ENCODE measurements at places on chromosomes 4 and X.

DNA sequence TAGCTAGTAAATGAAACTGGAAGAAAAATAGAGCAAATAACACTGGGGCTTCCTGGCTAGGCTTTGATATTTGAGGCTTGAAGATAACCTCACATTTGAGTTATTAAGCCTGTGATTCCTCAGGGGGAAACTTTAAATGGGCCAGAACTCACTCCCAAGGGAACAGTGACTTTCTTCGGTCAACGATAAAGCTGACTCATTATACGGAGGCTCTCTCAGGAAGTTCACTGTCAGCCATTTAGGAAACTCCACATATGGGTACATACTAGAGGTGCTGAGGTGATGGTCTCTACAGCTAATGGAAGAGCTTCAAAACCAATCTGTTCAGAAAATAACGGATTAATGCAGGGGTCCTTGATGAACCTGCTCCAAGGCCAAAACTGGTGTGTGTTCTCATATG is 120.8 kb downstream of the SH2D1A start:
- no peak for DNase-seq

- no peak for DNase-seq
Observed at GRCh38 chr4:2961421-2961810, 1.8 kb downstream of the NOP14 start.

DNA sequence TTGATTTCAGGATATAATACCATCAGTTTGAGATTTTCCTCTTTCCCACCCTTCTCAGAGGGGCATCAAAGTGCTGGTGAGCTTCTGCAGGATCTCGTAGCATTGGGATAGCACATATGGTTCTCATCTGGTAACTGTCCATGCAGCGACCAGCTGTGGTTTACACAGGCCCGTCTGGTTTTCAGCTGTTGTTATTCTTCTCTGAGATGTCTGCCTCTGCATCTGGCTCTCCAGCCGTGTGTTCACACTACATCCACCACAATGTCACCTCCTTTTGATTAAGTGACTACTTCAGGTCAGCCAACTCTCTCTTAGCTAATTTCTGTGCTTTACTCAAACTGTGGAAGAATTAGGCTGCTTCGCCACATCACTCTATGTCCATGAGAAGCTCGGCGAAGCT is 676.7 kb upstream of the TENM3 start:
- no peak for DNase-seq

DNA sequence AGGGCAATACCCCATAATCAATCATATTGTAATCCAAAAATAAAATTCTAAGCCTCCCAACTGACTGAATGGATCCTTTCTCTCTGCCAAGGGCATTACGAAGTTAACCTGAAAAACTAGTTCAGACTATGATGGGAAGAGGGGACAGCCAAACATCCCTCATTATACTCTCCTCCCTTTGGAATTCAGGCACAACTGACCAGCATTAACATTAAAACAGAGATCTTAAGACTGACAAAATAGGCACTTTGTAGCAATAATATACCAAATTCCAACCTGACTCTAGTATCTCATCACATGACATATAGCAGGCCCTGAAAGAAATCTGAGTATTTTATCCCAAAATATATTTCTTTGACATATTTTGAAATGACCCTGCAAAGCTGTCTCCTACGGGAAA is 55.0 kb upstream of the SPP1 start:
- DNase-seq, result no peak

DNA sequence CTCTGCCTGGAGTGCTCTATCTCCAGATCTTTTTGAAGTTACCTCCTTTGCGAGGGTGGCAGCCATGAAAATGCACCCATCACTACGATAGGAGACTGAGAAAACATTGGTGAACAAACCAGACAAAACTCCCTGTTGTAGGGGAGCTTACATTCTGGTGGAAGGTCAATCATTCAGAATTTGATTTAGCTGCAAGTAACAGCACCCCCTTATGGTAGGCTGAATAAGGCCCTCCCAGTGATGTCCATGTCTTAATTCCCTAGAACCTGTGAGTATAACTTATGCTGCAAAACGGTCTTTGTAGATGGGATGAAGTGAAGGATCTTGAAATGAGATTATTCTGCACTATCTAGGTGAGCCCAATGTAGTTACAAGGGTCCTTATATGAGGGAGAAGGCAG is 5.6 kb upstream of the TEC start:
- DNase-seq, result no peak

DNA sequence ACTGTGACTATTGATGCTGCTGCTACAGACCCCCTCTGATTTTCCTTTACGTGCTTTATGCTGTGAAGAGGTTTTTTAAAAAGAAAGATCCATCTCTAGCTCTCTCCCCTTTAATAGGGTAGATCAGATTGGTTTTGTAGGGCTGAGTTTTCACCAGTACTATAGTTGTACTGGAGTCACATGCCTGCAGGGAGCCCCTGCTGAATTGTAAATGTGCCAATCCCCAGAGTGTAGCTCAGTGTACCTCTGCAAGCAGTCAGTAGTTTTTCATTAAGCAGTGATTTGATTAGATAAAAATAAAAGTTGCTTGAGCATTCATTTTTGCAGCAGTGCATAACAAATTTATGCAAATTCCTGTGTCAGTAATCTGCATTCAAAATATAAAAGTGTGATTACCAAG is 179.2 kb downstream of the IL1RAPL2 start:
- DNase-seq, result no peak

GRCh38 chr4:100461807-100462605 is 55.8 kb downstream of the EMCN start:
- DNase-seq, result no peak

GRCh38 chr4:46354701-46355262 is 35.1 kb downstream of the GABRA2 start:
- DNase-seq, result no peak

GRCh38 chrX:150548251-150548650 is 20.2 kb upstream of the MTM1 start:
- DNase-seq, result no peak

DNA sequence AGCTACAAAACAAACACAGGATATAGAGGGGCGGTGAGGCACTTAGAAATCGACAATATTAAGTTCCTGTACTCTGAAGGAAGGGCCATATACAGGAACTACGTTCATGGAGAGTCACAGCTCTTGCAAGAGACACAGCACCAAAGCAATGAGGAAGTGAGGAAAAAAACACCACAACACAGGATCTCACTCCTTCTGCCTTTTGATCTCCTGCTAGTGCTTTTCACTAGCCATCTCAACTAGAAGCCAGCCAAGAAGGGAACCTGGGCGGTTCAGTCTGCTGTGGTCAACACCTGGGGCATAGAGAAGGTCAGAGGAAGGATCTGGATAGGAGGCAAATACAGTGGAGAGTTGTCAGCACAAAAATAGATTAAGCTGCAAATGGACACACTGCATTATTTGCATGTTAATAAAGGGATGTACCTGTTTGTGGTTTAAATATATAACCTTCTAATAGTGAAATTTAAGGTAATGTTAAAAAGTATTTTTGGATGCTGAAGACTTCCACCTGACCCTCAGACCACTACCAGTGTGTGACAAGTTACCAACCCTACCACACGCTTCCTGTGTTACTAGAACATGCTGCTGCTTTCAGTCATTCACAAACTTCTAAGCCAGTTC is 104.6 kb downstream of the DTHD1 start:
- DNase-seq, result peak; percentile 14

DNA sequence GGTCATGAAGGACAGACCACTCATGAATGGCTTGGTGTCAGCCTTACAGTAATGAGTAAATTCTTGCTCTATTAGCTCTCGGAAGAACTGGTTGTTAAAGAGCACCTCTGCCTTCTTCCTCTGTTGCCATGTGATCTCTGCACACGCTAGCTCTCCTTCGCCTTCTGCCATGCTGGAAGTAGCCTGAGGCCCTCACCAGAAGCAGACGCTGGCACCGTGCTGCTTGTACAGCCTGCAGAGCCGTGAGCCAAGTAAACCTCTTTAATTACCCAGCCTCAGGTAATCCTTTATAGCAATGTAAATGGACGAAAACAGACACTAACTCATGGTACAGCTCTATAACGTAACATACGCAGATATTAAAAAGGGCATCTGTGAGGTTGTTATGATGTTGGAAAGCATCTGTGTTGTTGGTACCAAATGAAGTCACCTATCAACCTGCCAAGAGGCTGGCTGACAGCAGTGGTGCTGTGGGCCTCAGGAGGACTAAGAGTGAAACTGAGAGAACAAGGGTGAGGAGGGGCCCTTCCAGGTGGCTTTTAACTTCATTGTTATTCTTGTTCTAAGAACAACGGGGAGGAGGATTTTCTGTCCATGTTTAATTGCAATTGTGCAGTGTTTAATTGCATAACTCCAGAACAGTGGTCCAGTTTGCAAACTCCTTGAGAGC is 69.2 kb downstream of the CRMP1 start:
- DNase-seq, result no peak

DNA sequence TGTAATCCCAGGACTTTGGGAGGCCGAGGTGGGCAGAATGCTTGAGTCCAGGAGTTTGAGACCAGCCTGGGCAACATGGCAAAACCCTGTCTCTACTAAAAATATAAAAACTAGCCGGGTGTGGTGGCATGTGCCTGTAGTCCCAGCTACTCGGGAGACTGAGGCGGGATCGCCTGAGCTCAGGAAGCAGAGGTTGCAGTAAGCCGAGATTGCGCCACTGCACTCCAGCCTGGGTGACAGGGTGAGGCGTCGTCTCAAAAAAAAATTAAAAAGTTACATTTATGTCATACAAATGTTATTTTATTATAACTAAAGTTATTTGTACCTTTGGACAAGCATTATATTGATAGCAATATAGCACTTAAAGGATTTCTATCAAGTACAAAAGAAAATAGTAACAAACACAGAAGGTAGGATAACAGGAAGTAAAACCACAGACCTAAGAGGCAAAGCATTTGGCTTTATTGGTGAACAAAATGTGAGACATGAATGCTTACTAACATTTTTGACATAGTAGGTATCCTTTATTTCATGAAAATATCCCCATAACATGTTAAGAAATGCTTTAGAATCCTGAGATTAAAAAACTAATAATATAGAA is 51.5 kb downstream of the TMEM165 start:
- DNase-seq, result no peak

GRCh38 chr4:92600638-92601037 is 296.9 kb downstream of the GRID2 start:
- DNase-seq, result no peak

GRCh38 chr4:181860668-181861067 is 382.5 kb upstream of the TENM3 start:
- DNase-seq, result no peak

GRCh38 chrX:137707348-137707747 is 141.4 kb downstream of the ZIC3 start:
- DNase-seq, result no peak

GRCh38 chr4:44725166-44725565 is 1.2 kb downstream of the GNPDA2 start:
- DNase-seq, result no peak

DNA sequence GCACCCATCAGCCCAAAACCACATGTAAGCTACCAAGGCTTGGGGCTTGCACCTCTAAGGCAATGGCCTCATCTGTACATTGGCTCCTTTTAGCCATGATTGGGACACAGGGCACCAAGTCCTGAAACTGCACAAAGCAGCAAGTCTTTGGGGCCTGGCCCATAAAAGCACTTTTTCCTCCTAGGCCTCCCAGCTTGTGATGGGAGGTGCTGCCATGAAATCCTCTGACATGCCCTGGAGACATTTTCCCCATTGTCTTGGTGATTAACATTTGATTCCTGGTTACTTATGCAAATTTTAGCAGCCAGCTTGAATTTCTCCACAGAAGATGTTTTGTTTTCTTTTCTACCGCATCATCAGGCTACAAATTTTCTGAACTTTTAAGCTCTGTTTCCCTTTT is 58.5 kb upstream of the PABPC4L start:
- DNase-seq, result no peak

DNA sequence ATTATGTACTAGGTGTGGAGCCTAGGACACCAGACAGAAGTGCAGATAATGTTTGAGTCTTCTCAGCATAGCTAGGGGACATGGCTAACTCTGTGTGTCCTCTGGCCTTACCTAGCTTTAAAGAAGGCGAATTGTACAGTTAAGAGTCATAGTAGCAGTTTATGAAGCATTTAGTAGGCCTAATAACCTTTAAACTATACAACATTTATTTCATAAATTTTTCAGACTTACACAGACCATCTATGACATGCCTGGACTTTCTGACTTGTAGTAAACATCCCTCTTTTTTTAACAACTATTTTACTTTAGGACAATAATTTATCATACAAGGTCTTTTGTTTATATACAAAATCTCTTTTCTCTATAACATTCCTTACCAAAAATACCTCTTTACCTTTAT is 37.4 kb downstream of the ETNPPL start:
- DNase-seq, result no peak

- DNase-seq, result no peak
Observed at GRCh38 chr4:121943941-121944340, 7.9 kb downstream of the TRPC3 start.

DNA sequence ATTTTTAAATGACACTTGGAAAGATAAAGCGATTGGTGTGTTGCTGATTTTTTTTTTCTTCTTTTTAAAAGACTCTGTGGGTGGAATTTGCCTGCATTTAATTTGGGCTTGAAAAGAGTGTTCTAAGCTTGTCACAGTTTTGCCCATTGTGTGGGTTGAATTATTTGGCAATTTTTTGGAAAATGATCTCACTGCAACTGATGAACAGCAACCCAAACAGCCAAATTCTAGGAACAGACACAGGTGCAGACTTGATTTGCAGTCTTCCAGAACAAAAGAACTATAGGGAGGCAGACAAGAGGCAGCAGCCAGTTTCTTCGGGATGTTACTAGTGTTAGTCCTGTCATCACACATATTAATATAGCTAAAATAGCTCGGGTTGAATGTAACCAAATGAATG is 40.5 kb downstream of the CASP6 start:
- DNase-seq, result no peak

DNA sequence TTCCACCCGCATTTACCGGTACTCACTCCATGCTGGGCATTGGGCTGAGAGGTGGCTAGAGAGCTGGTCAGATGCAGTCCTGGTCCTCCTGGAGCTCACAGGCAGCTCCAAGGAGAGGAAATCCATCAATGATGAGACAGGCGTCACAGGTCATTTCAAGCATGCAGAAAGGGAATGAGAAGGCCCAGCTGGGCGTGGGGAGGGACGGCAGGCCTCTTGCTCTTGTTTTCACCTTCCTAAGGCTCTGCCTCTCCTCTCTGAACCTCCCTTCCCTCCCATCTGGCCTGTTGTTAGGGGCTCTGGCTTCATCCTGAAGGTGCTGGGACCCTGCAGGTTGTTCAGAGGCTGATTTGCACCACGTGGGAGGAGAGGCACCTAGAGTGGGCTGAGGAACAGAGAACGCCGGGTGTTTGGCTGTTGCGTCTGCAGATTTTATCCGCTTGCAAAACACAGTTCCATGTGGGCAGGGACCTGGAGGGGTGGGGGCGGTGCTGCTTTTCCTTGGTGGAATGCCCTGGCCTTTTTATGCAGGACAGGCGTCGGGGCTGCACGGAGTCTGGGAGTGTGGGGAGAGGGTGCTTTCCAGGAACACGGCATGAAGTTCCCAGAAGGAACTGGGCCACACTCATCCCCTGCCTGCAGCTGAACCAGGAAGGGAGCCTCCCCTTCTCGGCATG is 81.5 kb upstream of the PSAPL1 start:
- DNase-seq, result no peak

DNA sequence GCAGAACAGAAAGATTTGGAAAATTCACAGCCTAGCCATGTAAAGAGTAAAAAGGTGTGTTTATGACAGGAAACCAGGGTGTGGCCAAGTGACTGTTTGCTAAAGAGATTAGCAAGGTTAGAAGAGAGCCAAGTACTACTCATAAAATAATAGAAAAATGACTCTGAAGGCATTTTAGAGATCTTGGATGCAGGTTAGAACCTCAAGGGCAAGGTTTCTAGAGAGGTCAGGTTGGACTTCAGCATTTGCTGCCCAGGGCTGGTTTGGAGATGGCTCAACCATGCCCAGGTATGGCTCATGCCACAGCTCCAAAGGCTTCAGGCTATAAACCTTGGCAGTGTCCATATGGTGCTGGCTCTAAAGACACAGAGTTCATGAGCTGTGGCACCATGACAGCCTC is 40.6 kb upstream of the ADGRA3 start:
- no peak for DNase-seq
